ENCODE measurements at places on chromosomes 5 and 9.

GRCh38 chr5:173645437-173645807 lies 29.0 kb upstream of the BOD1 start:
- no peak for DNase-seq

- DNase-seq, result no peak
Measured at GRCh38 chr5:127886081-127886480, 182.9 kb downstream of the CCDC192 start.

DNA sequence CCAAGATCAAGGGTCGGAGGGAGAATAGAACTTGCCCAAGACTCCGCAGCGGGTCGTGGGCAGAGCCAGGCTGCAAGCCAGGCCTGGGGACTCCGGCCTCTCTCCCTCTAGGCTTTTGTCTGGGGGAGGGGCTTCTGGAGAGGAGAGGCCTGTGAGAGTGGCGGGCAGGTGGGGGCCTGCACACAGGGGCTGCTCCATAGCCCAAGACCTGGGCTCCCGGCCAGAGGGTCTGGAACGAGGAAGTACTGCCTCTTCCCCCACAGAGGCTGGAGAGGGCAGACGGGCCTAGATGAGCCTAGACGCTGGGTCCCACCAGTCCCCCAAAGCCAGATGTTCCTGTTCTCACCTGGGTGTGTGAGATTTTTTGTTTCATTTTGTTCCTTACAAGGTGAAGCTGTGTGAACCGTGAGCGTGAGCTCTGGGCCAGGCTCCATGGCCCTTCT lies 5.2 kb upstream of the ST6GALNAC6 start:
- no peak for DNase-seq

DNA sequence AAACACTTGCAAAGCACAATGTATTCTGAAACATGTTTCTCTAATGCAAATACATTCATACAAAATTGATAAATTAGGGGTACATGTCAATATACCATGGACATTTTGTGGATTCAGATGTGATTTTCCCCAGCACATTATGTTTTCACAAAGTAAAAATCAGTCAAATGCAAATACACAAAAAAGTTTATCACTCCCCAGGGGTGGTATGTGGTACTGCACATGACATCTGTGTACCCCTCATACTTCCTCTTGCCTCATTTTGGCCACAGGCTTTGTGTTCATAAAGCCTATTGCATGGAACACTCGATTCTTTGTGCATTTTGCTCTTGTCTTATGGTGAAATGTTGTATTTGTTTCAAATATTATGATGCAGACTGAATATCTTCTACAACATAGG lies 116.8 kb upstream of the PDE4D start:
- no peak for DNase-seq

GRCh38 chr5:11555171-11555570 lies 349.1 kb downstream of the CTNND2 start:
- DNase-seq, result no peak

GRCh38 chr5:1354576-1354975 lies 9.7 kb upstream of the CLPTM1L start:
- DNase-seq, result no peak
